ENCODE measurements at places on chromosomes 6 and 20.

DNA sequence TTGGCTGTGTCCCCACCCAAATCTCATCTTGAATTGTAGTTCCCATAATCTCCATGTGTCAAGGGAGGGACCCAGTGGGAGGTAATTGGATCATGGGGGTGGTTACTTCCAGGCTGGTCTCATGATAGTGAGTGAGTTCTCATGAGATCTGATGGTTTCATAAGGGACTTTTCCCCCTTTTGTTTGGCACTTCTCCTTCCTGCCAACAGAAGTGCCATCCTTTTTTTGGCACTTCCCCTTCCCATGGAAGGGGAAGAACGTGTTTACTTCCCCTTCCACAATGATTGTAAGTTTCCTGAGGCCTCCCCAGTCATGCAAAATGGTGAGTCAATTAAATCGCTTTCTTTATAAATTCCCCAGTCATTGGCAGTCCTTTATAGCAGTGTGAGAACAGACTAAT, 18.0 kb upstream of the PI3 start:
- DNase-seq = no peak

DNA sequence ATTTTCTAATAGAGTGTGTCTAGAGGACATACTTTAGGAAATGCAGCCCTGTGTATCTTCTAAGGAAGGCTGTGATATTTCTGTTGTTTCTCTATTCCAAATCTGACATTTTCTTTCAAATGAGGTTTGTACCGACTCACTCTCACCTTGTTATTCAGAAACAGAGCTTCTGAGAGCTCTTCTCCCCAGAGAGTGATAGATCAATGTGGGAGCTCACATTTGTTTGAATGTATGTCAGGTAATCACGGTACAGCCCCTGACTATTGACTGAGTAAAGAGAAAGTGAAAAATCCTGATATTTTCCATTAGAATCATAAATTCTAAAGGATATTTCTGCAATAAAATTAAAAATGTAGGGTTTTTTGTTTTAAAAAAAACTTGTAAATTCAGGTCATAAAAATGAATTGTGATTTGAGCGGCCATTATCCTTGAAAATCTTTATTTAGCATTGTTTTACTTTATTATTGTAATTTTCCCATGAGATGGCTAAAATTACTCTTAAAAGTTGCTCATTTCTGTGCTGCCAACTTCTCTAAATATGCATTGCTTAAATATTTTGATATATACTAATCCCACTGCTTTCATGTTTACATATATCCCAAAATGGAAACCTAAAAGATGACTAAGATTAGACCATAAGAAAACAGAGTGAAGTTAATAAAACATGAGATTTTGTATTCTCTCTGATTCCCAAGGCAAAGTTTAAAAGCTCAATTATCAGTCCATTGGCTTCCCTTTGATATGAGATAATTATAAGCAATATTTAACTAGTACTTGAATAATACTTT, 1226.8 kb upstream of the CITED2 start:
- no peak for DNase-seq

DNA sequence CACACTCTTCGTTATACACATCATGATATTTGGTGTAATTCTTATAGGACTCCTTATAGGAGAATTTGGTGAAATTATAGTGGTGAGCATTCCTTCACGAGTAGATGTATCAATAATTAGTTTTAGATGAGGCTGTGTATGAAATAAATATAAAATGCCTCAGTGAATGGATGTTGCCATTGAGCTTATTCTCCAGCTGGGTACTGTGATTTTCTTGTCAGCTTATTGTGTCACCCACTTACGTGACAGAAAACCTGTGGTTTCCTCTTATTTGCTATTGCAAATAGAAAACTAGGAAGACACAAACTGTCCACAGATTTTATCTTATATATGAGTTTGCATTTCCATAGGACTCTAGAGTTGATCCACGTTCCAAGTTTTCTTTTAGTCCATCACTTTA, 439.9 kb upstream of the RNF217 start:
- no peak for DNase-seq

GRCh38 chr6:120378582-120379220, 955.6 kb downstream of the TBC1D32 start:
- DNase-seq = no peak

- DNase-seq = no peak
These were observed 19.4 kb upstream of the MYB start for GRCh38 chr6:135161411-135162395.

DNA sequence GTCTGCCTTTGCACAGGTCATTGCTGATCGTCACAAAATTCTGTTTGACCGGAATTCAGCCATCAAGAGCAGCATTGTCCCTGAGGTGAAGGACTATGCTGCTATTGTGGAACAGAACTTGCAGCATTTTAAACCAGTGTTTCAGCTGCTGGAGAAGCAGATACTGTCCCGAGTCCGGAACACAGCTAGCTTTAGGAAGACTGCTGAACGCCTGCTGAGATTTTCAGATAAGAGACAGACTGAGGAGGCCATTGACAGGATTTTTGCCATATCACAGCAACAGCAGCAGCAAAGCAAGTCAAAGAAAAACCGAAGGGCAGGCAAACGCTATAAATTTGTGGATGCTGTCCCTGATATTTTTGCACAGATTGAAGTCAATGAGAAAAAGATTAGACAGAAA, 24.6 kb upstream of the CALHM6 start:
- DNase-seq = no peak

GRCh38 chr6:13561624-13562267, 12.7 kb upstream of the SIRT5 start:
- DNase-seq = no peak

- DNase-seq = no peak
These were observed 4.0 kb downstream of the LRRC73 start for GRCh38 chr6:43506171-43506570.

- peak; percentile 56 for DNase-seq
These were observed 38.2 kb downstream of the C6orf132 start for GRCh38 chr6:42104095-42104803.

GRCh38 chr6:144379356-144379755, 94.2 kb downstream of the UTRN start:
- DNase-seq = no peak

DNA sequence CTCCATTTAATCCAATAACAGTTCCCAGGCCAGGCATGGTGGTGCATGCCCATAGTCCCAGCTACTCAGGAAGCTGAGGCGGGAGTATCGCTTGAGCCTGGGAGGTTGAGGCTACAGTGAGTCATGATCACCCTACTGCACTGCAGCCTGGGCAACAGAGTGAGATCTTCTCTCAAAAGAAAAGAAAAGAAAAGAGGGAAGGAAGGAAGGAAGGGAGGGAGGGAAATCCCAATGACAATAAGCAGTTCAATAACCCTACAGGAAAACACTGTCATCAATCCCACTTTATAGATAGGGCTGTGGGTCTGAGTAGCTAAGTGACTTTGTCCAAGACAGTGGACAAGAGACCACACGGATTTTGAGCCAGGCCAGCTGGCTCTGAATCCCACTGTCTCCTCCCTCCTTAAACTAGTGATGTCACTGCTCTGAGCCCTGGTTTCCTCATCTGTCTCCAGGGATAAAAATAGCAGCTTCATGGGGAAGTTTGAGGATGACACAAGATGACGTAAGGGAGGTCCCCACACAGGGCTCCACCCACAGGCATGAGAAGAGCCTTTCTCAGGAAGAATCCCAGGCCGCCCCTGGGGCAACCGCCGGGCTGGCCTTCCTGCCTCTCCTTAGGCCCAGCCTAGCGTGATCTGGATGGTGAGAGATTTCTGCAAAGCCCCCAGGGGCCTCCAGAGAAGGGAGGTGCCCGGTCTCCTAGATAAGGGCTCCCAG, 7.2 kb upstream of the TRIB3 start:
- no peak for DNase-seq

- DNase-seq = no peak
These were observed 94.2 kb downstream of the FAM50B start for GRCh38 chr6:3943331-3943765.

DNA sequence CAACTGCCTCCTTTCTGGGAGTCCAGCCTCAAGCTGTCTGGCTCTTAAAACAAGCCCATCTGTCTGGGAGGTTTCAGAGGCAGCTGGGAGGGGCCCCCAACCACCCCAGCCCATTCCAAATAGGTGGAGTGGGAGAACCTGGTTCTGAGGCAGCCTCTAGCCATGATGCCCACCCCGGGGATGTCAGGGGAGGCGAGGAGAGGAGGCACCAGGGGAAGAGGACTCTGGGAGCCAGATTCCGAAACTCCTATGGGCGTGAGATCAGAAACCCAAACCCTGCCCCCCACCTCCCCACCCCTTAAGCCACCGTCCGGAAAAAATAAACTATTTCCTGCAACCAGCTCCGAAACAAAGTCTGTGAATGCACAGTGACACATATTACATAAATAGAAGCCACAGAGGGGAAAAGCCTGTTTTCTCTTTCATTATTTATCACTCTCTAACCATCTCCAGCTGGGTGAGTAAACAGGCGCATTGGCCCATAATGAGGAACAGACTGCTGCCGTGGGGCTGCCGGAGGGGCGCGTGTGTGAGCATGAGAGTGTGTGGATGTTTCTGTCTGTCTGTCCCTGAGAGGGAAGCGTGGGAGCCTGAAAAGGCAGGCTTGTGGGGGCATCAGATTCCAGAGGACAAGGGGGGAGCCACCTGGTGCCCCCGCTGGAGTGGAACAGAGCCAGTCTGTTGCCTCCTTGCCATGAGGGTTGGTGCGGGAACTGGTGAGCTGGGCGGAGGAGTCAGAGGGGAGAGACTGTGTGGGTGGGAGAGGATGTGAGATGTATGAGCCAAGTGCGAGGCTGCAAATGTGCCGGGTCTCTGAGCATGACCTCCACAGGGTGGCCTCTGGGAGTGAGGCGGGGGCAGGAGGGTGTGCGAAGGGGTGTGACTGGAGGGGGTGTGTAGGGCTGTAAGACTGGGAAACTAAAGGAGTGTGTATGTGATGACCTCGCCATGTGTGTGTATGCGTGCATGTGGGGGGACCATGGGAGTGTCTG, 14.3 kb upstream of the FOXP4 start:
- DNase-seq = peak; percentile 61

DNA sequence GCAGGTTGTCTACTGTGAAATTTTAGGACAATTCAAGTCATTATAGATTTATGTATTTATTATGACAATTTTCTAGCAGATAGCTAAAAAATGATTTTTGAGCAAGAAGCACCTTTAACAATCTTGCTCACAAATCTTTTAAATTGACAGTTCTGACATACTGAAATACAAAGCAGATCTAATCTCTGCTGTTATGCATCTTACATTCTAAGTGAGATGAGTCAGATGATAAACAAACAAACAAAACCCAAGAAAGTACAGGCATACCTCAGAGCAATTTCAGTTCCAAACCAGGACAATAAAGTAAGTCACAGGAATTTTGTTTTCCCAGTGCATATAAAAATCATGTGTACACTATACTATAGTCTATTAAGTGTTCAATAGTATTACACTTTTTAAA, 430.7 kb upstream of the PTCHD4 start:
- no peak for DNase-seq

DNA sequence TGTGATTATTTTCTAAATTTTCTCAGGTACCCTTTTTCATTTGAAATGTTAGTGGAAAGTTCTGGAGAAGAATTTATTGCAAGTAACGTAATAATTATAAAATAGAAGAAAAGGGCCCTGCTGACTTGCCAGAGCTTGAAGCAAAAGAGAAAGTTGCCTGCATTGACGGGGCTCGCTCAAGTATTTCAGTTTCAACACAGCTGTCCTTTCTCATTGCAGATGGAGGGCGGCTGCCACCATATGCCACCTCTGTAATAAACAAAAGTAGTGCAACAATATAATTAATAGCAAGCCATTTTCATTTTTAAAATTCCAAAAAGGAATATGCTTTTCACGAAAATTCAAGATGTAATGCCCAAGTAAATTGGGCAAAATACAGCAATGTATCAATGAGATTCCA, 246.2 kb downstream of the PACRG start:
- no peak for DNase-seq

DNA sequence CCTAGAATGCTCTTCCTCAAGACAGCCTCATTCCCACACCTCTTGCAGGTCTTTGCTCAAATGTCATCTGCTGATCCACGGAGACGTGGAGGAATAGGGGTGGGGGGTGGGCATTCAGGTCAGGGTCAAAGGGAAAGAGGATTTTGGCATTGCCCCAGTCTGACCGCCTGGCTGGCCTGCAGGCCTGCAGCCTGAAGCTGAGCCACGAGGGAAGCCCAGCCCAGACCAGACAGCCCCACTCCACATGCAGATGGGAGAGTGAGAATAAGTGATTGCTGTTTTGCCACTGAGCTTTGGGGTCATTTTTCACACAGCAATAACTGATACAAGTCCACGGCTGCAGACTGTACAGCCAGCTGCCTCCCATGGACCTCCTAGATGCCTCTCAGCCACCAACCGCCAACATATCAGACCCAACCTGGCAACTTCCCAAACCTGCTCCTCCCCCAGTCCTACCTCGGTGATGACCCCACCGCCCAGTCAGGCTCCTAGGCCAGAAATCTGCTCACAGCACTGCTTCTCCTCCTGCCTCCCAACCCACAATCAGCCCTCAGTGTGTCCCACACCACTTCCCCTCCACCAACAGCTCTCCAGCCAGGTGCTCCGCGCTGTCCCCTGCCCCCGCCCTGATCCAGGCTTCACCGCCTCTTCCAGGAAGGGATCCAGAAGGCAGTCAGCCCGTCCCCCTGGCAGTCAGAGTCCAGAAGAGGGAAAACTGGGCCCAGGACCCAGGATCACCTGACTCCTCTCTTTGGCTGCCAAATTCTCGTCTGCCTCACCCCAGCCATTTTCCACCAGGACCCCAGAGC, 14.0 kb downstream of the KIAA1755 start:
- DNase-seq = no peak

DNA sequence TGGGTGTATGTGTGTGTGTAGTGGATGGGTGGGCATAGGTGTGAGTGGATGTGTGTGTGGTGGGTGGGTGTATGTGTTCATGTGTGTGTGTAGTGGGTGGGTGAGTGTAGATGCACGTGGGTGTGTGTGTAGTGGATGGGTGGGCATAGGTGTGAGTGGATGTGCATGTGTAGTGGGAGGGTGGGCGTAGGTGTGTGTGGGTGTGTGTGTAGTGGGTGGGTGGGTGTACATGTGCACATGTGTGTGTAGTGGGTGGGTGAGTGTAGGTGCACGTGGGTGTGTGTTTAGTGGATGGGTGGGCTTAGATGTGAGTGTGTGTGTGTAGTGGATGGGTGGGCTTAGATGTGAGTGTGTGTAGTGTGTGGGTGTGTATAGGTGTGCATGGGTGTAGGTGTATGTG, 104.4 kb downstream of the MYLK4 start:
- no peak for DNase-seq

- no peak for DNase-seq
These were observed 38.2 kb downstream of the NOL7 start for GRCh38 chr6:13653296-13653695.

DNA sequence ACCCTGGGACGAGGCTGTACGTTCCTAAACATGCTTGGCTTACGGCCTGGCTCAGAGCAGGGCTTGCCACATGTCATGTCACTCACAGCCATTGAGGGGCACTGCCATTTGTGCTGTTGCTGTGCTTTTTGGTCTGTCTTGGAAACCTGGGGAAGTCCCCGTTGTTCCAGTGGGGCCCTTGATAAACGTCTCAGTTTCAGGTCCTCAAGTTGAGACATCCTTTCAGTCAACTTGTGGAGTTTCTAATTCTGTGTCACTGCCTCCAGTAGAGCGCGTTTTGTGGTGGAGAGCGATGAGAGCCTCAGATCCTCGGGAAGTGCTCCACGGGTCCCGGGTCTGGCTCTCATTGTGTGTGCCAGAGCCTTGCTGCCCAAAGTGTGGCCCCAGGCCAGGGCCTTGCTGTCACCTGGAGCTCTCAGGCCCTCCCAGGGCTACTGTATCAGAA, 43.0 kb upstream of the CCR6 start:
- peak; percentile 57 for DNase-seq
